CD4-positive, alpha-beta T cell treated with Interleukin-10 for 1 hour (primary cell): ENCODE measurements at places on chromosomes 4 and X.

GRCh38 chr4:140019619-140020347 is 134.2 kb downstream of the MAML3 start:
- no peak for DNase-seq

DNA sequence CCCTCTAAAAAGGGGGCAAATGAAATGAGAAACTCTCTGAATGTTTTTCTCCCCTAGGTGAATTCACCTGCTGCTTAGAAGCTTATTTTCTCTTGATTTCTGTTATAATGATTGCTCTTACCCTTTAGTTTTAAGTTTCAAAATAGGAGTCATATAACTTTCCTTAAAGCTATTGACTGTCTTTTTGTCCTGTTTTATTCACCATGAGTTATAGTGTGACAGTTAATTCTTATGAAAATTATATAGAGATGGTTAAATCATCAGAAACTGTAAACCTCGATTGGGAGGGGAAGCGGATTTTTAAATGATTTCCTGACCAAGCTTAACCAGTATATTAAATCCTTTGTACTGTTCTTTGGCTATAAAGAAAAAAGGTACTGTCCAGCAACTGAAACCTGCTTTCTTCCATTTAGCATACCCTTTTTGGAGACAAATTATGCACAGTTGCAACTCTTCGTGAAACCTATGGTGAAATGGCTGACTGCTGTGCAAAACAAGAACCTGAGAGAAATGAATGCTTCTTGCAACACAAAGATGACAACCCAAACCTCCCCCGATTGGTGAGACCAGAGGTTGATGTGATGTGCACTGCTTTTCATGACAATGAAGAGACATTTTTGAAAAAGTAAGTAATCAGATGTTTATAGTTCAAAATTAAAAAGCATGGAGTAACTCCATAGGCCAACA is 4.2 kb downstream of the ALB start:
- DNase-seq: no peak

- DNase-seq: no peak
Observed at GRCh38 chr4:88828842-88829571, 131.4 kb upstream of the NAP1L5 start.

DNA sequence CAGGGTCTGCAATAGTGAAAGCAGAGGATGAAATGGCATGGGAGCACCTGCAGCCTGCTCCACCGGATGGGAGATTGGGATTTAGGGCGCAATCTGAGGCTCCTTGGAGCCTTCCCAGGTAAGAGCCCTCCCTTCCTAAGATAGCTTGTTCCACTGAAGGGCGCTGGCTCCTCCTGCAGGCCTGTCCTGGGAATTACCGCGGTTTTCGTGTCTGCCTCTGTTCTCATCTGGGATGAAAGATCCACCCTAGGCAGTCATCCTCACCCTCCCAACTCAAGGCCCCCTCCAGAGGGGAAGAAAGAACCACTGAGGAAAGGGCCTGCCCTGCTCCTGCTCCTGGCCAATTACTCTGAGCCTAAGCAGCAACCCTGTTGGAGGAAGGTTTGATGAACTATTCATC is 547.5 kb downstream of the SMARCA1 start:
- no peak for DNase-seq

DNA sequence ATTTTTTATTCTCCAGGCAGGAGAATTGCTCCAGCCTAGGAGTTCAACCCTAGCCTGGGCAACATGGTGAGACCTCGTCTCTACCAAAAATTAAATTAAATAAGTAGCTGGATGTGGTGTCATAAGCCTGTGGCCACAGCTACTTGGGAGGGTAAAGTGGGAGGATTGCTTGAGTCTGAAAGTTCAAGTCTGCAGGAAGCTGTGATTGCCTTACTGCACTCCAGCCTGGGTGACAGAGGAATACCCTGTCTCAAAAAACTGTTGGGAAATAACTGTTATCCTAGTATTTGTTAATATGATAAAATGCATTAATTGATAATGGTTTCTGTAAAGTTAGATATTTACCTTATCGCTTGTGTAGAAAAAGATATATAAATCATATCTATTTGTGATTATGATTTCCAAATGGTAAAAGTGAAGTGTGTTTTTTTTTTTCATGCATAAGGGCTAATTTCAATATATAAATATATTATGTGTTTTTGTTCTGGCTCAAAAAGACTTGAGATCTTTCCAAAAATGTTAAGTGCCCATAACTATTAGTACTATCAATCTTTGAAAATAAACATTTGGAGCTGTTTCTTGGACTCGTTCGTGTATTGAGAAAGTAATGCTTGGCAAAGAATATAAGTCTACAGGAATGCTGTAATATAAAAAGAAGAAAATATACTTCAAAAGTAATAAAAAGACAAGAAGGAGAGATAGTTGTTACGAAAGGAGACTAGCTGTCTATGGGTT is 396.6 kb downstream of the ADGRL3 start:
- no peak for DNase-seq

DNA sequence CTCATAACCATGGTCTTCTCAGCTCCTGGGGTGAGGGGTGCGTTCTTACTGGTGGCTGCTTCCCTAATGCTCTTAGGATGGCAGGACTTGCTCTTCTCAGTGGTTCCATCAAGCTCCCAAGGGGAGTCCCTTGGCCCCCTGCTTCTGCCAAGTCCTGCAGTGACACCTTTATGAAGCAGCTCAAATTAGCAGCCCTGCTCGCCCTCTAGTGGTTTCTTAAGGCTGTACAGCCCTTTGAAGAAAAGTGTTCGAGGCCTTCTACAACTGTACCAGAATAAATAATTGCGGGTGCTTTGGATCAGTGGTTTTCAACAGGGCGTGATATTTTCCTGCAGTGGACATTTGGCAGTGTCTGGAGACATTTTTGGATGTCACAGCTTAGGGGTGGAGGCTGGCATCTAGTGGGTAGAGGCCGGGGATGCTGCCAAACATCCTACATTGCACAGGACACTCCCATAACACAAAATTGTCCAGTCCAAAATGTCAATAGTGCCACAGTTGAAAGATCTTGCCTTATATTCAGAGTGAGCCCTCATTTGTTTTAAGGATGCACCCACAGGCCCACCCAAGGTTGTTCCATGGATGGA is 204.7 kb upstream of the S100G start:
- peak; percentile 46 for DNase-seq

- DNase-seq: no peak
Observed at GRCh38 chr4:11487868-11488544, 59.3 kb upstream of the HS3ST1 start.

DNA sequence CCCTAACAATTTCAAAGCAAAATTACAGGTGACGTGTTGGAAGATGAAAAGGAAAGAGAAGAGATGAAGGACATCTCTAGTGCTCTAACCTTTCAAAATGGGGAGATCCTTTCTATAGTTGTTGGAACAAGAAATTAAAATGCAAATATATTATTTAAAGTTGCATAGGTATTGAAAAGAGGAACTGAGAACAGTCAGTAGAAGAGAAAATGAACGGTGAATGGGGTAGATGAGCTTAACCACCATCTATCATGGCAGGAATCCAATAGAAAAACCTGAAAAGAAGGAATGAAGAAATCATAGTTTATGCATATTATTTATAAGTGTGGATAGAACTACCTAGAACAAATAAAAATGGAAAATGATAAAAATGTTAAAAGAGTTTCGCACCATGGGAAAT is 42.0 kb downstream of the ANXA5 start:
- no peak for DNase-seq

DNA sequence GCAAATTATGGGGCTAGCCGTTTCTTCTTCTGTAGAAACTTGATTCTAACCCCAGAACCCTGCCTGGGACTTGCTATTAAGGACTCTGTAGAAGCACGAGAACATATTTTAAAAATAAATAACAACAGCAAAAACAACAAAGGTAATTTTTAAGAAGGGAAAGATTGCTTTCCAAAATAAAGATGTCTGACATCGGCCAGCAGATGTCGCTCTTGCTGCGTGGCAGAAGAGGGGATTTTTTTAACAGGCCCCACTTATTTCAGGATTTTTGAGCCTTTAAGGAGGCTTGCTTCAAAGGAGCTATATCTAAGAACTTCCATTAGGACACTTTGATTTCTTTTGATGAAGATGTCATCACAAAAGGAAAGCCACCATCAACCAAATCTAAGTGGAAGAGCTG is 62.8 kb upstream of the EGFL6 start:
- peak; percentile 51 for DNase-seq

GRCh38 chr4:79198951-79199587 is 126.8 kb downstream of the NAA11 start:
- no peak for DNase-seq

GRCh38 chr4:188552741-188553275 is 413.6 kb downstream of the TRIML1 start:
- no peak for DNase-seq

DNA sequence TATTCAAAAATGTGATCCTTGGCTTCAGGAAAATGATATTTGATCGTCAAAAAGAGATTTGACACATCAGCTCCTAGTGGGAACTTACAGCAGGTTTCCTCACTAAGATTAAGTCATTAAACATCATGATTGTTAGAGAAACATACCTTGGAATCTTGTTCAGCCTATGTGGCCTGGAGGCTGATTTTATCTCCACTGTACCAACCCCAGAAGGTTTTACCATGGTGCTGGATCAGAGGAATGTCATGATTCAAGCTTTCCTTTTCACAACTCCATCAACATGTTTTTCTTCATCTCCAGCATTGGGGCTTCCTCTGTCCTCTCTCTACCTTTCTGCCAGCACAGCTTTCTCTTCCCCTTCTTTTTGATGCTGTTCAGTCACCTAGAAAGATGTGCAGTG is 68.4 kb upstream of the MID1IP1 start:
- no peak for DNase-seq

DNA sequence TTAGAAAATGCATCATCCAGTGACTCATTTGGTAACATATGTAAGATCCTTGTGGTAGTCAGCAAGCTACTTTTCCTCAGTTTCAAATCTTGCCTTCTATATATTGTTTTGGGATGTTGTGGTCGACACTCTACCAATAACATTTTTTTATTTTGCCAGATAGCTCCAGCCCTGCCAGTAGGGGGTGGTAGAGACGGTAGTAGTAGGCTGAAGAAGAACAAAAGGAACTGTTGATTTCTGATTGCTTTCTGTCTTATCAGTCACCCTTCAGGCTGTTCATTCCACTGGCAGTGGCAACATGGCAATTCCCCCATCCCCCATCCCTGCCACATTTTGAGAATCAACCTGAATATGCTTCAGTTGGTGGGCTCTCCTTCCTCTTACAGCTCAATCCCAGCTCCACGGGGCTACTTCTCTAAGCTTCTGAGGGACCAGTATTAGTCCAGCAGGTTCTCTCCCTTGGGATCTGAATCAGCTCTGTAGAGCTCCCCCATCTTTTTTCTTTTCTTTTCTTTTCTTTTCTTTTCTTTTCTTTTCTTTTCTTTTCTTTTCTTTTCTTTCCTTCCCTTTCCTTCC is 171.5 kb upstream of the VEGFC start:
- no peak for DNase-seq

DNA sequence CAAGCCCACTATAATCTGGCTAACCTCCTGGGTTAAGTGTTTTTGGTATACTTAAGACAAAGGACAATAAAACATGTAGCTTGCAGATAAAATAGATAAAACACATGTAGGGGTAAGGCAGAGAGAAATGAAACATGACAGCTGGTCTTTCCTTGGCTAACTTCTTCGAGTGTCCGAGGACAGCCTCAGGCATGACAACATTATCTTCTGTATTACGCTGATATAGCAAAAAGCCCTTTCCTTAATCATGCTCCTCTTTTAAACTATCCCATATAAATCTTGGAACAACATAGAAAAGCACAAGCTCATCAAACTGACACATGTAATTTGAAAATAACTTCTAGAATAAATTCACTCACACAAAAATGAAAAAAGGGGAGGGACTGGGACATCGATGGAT is 91.1 kb downstream of the SEL1L3 start:
- no peak for DNase-seq

- DNase-seq: no peak
Observed at GRCh38 chr4:158193171-158193749, 17.0 kb upstream of the TMEM144 start.

DNA sequence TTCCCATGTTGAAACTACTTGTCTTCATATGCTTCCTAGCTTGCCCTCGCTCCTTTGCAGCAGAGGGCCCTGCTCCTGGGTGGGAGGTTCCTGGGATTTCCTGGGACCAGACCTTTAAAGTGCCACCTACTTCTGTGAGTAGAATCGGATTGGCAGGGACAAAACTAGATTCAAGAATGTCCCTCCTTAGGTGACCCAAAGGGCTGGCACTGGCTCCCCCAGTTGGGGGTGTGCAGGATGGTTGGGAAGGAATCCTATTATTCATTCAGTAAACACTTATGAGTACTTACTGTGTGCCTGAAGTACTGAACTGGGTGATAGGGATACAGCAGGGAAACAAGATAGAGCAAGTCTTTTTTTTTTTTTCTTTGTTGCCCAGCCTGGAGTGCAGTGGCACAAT is 2.6 kb upstream of the KANTR start:
- DNase-seq: no peak

DNA sequence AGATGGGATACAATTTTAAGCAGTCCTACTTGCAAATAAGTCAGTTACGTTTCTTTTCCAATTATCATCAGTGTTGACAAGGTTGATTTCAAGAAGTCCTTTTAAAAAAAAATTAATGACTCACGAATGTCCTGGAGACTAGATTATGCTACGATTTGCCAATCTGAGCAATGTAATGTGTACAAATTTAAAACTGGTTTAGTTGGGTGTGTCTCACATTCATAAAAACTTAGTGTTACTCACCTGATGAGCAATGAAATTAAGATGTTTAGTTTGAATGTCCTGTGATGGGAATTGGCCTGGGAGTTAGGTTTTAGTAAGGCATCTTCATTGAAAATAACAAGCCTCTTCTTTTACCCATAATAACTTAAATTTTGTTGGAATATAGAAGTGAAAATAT is 136.7 kb upstream of the POF1B start:
- DNase-seq: no peak

GRCh38 chr4:158410272-158410671 is 111.4 kb upstream of the RXFP1 start:
- no peak for DNase-seq

DNA sequence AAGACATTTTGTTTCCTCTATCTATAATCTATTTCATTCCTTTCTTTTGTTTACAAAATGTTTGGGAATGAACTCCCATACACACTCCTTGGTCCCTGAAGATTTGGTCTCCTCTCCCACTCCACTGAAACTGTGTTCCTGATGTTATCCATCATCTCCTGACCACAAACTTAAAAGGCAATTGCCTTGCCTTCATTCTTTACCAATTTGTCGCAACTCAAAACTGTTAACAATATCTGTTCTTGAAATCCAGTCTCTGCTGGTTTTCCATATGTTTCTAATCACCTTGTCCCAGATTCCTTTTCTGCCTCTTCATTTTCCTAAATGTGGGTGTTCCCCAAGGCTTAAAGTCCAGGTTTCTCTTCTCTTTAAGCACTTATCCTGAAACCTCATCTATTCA is 262.2 kb upstream of the TTC29 start:
- no peak for DNase-seq

DNA sequence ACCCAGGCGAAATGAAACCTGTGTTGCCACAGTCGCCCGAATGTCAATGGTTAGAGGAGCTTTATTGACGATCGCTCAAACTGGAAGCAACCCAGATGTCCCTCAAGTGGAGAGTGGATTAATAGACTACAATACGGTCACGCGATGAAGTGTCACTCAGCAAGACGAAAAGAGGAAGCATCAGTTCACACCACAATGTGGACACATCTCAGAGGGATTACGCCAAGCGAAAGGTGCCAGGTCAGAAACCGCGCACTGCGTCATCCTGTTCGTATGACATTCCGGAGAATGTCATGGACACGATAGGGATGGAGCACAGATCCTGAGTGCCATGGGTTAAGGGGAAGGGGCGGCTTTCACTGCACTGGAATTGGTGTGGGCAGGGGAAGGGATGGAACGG is 111.7 kb downstream of the HMX1 start:
- no peak for DNase-seq

GRCh38 chrX:155144926-155145325 is 71.3 kb upstream of the VBP1 start:
- no peak for DNase-seq
